ENCODE measurements at places on chromosomes 16 and 17.

GRCh38 chr17:31715446-31715845, 143.6 kb downstream of the COPRS start:
- no peak for DNase-seq

DNA sequence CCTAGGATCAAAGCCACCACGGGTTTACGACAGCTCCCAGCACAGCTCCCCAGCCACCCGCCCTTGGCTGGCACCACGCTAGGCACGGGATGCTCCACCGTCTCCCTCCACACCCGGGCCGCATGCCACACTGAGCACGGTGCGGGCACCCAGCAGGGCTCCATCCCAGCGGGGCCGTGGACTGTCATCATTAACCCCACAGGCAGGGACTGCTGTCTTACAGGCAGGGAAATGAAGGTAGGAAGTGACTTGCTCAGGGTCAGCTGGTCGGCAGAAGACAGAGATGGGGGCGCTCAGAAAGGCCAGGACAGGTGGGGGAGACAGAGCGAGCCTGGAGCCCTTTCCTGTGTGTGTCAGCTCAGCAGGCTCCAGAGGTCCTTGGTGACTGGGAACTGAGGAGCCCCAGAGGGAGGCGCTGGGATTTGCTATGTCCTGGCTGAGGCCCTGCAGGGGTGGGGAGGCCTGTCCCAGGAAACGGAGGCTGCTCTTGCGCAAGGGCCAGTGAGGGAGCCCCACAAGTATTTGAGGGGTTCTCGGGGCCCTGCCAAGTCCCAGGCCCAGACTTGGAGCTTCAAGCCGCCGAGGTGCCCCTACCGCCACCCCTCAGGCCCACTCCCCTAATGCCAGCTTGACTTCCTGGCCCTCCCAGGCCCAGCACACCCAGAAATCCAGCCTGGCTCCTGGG, 3.2 kb downstream of the UBALD1 start:
- DNase-seq = no peak

DNA sequence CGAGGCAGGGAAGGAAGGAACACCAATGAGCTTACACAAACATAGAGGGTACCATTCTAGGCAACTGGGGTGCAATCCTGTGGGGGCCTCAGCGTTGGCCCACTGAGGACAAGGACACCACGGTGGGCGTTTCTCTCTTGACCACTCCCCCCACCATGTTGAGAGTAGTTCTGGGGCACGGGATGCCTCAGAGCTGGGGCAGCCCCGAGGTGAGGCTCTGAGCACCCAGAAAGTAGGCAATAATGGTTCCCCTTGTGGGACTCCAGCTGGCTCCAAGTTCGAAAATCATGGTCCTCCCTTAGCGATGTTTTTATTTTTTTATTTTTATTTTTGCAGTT, 5.1 kb downstream of the PRSS21 start:
- no peak for DNase-seq

GRCh38 chr16:27531186-27531585, 18.5 kb downstream of the GTF3C1 start:
- no peak for DNase-seq

DNA sequence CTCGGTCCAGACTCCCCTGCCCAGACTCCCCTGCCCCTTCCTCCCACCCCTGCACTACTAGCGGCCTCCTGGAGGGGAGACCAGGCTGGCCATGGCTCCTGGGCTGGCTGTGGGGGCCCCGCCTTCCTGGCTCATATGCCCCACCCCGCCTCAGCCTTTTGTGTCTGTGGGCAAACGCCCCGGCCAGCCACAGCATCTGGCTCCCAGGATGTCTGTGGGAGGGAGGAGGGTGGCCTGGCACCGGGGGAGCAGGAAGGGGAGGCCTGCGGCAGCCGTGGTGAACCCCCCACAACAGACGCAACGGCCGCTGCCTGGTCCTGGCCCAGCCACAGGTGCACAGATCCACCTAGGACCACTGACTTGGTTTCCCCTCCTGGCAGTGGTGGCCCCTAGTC, 32.9 kb downstream of the BAHCC1 start:
- no peak for DNase-seq

DNA sequence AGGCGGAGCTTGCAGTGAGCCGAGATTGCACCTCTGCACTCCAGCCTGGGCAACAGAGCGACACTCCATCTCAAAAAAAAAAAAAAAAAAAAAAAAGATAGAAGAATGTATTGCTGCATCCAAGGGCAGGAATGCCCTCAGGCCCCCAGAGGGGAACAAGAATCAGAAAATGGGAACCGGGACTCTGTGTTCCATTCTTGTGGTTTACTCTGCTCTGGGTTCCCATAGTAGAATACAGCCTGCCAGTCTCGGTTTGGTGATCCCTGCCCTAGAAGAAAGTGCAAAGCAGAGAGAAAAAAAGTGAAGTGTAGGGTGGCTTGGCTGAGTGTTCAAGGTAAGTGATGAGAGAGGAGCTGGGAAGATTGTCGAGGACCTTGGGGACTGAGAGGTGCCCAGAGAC, 27.4 kb upstream of the KDM6B start:
- DNase-seq = no peak

DNA sequence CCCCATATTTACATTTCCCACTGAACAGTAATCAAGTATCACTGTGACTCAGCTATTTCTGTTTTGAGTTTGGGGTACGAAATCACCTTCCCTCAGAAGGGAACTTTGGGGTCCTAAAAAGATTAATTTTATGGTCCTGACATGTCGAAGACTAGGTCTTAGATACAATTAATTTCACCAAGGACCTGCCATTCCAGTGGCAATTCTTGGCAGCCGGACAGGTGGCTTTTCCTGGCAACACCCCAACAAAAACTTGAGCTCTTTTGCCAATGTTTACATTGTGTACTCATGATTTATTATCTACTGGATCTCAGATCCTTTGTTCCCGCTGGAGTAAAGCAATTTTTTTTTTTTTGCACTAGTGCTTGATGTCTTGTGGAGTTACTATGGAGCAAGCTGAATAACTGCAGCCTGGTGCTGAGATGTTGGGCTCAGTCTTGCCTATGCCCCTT, 14.4 kb downstream of the SLFN5 start:
- no peak for DNase-seq

DNA sequence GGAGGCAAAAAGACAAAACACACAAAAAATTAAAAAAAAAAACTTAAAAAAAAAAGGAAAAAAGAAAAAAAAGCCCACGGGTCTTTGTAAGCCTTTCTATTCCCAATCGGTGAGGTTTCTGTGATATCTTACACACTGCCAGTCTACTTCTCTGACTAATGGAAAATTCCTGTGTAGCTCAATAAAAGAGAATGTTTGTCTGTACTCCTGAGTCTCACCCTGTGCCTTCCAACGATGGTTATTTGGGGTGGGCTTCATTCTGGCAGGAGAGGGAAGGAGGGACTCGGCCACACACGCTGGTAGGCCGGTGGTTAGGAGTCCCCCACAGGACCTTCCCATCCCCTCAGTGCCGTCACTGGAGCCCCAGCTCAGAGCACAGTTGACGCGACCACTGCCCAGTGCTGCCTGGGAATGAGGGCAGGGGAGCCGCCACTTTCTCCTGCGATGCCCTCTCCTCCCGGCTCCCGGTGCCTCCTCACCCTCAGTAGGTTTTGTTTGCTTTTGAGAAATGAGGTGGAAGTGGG, 68.0 kb downstream of the AMFR start:
- no peak for DNase-seq

- no peak for DNase-seq
Measured at GRCh38 chr16:89191033-89191900, 9.1 kb downstream of the SLC22A31 start.

- no peak for DNase-seq
Measured at GRCh38 chr16:10669791-10670190, 24.9 kb downstream of the TEKT5 start.

- DNase-seq = no peak
Measured at GRCh38 chr16:680967-681745, 946 bp downstream of the STUB1 start.

- DNase-seq = no peak
Measured at GRCh38 chr16:75048054-75048453, 49.2 kb downstream of the ZNRF1 start.

GRCh38 chr17:58513965-58514769, at the start of gene MTMR4:
TSS of gene MTMR4 (minus strand) at chr17:58514638. CDS start at chr17:58514407, 231 bp downstream.
- DNase-seq = no peak

DNA sequence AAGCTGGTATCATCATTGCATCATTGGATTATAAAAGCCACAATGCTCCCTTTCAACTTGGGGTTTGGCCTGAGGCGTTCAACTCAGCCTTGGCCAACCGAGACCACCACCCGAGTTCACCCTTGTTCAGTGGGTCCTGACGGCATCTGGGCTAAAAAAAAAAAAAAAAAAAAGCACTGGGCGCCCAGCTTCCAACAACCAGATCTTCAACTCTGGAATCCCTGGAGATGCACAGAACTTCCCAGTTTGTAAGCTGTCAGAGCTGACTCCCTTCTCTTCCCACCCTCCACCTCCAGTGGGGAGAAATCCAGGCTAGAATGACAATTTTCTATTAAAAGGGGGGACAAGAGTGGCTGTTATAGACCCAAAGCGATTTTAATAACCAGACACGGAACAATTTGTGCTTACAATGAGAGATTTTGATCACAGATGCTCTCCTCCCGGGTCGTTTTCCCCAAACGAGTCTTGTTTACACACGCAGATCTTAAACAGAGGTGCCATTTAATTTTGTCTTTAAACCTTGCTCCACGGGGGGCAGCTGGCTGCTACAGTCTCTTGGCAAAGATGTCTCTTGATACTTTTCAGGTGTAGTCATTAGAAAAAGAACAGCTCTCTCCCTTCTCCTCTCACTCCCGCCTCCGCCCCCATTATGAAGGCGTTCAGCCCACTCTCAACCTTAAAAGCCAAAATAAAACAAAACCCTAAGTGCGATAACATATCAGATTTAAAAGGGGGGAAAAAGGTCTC, 26.9 kb downstream of the GPRC5B start:
- no peak for DNase-seq

- DNase-seq = no peak
Measured at GRCh38 chr17:73255671-73256181, 6.0 kb downstream of the CPSF4L start.

GRCh38 chr17:10758062-10758461, 28.2 kb upstream of the TMEM220 start:
- DNase-seq = no peak

DNA sequence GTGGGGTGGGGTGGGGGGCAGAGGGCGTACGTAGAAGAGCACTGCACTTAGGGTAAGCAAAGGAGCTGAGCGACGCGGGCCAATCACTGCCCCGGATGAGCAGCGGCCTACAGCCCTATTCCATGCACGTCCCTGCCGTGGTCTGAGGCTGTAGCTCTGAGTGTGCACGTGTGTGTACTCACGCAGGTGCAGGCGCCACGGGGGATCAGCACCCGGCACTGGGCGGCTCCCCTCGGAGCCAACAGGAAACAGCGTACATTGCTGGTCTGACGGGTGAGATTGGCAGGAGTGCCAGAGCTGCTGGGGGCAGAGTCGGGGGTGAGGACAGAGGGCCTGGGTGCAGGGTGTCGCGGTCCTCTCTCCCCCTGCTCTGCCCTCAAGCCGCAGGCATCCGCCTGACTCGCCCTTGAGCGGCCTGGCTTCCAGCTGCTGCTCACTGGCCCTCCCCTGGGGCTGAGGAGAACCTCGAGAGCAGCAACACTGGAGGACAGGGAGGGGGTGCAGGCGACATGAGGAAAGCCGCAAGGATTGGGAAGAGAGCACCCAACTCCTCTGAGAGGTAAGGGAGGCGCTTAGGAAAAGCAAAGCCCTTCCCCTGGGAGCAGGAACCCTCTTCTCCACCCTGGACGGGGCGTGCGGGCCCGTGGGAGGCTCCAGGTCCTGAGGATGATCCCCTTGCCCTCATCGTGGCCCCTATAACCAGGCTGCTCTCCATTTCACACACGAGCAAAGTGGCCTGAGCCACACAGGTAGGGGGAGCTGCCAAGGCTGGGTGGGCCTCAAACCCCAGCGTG, 57.8 kb downstream of the ENGASE start:
- no peak for DNase-seq

DNA sequence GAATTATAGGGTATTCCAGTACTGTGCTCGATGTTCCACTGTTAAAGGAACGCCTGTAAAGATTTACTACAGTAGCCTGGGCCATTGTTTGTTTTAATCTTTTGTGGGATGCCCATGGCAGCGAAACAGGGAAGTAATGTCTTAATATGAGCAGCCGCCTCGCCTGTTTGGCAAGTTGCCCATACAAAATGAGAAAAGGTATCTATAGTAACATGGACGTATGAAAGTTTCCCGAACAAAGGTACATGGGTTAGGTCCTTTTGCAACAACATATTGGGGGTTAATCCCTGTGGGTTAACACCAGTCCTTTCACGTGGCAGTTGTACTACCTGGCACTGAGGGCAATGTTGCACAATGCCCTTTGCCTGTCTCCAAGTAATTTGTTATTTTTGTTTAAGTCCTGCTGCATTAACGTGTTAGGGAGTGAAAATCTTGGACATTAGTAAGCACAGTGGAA, 21.1 kb upstream of the TMC5 start:
- no peak for DNase-seq

DNA sequence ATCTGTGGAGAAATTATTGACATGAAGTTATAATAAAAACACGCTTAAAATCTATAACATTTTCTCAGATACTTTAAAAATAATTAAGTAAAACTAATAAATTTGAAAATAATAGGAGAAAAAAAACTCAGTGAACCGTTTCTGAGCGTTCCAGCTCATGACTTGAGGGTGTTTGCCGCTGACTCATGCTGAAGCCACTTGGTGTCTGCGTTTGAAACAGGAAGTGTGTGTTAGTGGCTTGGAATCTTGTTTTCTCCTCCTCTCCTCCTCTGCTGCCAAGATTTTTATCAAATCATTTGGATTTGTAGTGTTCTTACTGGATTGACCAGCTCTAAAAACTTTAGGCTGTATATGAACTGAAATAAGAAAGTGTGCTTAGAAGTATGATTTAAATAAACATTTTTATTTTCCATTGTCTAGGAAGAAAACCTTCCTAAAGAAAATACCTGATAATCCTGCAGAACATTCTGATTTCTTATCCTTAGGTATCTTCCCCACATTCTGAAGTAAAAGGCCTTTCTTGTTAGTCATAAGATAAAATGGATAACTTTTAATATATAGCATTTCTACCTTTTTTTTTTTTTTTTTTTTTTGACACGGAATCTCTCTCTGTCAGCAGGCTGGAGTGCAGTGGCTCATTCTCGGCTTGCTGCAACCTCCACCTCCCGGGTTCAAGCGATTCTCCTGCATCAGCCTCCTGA, 30.8 kb downstream of the USP10 start:
- peak; percentile 76 for DNase-seq

- DNase-seq = no peak
Measured at GRCh38 chr17:78425429-78425828, 47.0 kb downstream of the PGS1 start.

DNA sequence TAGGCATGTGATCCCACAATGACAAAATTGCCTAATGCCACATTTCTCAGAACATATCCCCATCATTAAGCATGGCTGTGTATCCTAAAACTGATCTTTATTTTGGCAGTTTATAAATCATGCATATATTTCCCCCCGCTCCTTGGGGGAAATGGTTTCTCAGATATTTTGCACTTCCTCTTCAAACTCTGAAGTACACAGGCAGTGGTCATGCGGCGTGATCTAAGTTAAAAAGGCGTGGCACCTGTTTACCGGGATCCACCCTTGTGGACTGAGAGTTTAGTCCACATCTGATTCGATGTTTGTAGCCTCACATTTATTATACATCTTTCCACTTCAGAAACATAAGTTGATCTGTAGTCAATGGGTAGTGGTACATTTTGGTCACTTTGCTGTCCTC, 51.4 kb downstream of the USP10 start:
- DNase-seq = no peak

- no peak for DNase-seq
Measured at GRCh38 chr16:4389051-4389955, 17.7 kb downstream of the VASN start.
